ENCODE measurements at places on chromosomes 3 and 15.

- peak; percentile 76 for ATAC-seq
These were observed at the start of gene ITGB5 for GRCh38 chr3:124887177-124887931. TSS of gene ITGB5 (minus strand) at chr3:124887365. CDS start at chr3:124887000, 365 bp downstream.

DNA sequence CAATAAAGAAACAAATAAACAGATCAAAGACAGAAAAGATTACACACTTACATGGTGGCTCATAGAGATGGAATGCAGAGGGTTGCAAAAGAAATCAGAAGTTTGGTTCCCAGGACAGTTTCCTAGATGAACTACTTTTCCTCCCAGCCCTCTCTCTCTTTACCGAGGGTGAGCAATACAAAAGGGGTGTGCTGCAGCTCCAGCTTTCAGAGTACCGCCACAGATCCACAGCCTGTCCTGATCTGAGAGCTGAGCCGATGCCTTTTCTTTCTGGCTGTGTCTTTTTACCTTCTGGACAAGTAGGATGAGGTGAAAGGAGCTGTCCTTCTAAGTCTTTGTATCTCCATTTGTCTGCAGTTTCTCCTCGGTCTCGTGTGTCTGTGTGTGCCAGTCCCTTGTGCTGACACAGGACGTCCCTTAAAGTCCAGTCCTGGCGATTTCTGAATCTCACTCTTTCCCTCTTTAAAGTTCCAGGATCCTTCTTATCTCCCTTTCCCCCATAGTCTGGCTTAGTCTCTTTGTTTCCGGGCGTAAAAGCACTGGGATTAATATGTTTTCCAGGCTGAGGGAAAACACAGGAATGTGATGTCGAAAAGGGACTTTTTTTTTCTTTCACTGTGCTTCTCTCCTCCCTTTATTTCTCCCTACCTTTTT is 540 bp downstream of the CCDC80 start:
- peak; percentile 34 for ATAC-seq

DNA sequence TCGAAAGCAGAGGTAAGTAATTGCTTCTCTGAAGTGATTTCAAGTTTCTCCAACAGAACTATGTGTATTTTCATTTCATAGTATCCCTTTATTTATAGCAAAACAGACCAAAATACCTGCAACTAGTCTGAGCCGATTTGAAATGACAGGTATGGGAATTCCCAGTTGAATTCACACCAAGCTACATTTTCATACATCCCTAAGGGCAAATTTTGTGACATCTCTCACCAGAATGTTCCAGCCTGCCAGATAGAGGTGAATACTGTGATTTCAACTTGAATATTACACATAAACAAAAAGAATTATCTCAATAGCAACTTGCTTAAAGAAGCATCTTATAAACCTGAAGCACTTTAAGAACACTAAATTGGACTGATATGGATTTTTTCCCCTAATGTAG is 235.7 kb downstream of the SLC9A9 start:
- ATAC-seq = no peak

DNA sequence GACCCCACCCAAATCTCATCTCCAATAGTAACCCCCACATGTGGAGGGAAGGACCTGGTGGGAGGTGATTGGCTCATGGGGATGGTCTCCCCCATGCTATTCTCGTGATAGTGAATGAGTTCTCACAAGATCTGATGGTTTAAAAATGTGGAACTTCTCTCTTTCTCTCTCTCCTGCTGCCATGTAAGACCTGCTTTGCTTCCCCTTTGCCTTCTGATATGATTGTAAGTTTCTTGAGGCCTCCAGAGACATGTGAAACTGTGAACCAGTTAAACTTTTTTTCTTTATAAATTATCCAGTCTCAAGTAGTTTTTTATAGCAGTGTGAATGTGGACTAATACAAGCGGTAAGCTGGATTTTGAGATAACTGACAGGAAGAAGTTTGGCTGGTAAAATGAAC is 60.3 kb upstream of the MBNL1 start:
- no peak for ATAC-seq

GRCh38 chr3:184682671-184683070 is 29.2 kb downstream of the MAGEF1 start:
- ATAC-seq = no peak

All from esophagus mucosa (tissue), 1 donor.